ENCODE measurements at places on chromosomes 7 and 10.

- no peak for DNase-seq
These were observed 62.5 kb downstream of the R3HCC1L start for GRCh38 chr10:98196985-98197384.

GRCh38 chr10:31554556-31554955 is 235.5 kb downstream of the ZEB1 start:
- no peak for DNase-seq

DNA sequence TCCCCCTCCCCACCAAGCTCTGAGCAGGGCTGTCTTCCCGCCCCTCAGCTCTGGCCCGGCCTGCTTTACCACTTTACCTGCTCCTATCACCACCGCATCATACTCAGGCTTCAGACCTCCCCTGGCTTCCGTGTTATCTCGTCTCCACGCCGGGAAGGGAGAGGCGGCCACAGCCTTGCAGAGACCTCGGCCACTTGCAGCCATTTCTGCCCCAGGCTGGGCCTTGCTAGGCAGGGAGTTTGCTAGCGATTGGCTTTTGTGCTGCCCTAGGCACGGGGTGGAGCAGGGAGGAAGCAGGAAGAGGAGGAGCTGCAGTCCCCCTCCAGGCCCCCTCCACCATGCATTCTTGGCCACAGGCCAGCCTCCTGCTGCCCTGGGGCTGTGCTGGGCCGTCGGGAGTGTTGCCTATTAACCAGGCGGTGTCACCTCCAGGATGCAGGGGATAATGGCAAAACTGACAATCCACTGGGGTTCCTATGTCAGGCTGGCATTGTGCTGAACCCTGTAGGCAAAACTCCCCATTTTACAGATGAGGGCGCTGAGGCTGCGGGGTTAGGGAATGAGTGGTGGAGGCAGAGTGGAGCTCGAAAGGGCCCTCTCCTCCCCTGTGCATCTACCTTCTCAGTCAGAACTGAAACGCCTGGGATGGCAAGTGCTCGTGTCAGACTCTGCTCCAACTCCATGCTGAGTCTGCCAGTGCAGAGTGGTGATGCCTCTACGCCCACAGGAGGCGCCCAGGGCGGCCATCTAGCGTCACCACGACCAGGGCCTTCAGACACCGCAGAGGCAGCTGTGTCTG is at the start of gene PYROXD2:
Gene PYROXD2, minus strand, starts transcription at position 251 of the 799 bp plus-strand sequence. Its CDS starts 47 bp downstream, at position 204.
- DNase-seq: no peak

DNA sequence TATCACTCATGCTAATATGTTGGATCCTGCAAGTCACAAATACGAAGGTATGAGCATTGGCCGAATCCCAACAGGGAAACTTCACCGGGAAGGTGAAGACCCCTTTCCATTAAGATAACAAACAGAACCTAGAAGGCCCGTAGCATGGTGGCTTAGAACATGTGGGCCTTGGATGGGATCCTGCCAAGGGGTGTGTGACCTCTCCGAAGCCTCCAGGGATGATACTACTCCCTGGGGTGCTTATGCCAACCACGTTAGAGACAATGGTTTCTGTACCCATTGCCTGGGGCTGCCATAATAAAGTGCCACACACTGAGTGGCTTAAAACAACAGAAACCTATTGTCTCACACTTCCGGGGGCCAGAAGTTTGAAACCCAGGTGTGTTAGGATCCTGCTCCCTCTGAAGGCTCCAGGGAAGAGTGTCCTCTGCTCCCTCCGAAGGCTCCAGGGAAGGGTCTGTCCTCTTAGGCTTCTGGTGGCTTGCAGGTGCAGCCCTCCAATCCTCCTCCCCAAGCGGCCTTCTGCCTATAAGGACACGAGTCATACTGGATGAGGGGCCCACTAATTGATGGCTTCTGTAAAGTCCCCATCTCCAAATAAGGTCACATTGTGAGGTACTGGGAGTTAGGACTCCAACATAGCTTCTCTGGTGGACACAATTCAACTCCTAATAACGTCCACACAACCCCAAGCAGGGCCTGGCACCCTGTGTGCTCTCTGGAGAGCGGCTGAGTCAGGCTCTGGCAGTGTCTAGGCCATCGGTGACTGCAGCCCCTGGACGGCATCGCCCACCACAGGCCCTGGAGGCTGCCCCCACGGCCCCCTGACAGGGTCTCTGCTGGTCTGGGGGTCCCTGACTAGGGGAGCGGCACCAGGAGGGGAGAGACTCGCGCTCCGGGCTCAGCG is 992 bp upstream of the MGMT start:
- no peak for DNase-seq

DNA sequence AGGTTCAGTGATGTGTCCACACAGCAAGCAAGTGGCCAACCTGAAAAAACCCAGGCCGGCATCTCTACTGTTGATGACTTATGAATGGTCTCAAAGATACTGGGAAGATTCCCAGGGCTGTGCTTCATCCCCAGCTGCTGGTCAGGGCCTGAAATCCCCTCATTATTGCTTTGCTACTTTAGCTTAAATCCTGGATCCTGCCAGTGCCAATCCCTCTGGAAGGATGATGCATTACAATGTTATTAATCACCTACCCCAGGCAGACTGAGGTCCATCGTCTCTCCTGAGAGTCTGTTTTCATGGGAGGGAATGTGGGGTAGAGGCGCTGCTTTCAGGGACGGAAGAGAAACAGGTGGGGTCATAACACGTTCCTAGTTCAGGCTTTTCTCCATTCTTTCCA is 371.6 kb downstream of the RPS24 start:
- DNase-seq: no peak

DNA sequence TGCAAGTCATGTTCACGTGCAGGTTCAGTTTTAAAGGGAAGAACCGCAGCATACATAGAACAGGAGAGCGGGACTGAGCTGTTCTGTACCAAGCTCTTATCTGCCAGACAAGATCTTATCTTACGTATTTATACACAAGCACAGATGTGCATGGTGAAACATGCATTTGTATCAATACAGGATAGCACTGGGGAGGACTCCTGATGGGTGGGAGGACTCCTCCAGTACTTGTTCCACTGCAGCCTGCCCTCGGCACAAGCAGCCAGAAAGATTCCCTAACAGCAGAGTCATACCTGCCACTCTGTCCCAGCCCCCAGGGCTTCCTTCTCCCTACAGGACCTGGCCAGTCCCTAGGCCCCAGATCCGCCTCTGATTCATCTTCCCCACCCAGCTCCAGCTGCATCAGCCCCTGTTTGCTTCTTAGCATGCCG is 13.2 kb upstream of the PRKCQ start:
- no peak for DNase-seq

GRCh38 chr7:41568135-41568534 is 134.8 kb downstream of the INHBA start:
- DNase-seq: no peak

GRCh38 chr7:102184303-102184702 is 102.4 kb upstream of the SH2B2 start:
- DNase-seq: no peak

All from stimulated activated CD8-positive, alpha-beta memory T cell treated with anti-CD3 and anti-CD28 coated beads, Interleukin-15, amount 100 ng/mL, for 1 hour (primary cell).